Chondrocyte (in vitro differentiated cells): ENCODE measurements at places on chromosomes 3 and 15.

DNA sequence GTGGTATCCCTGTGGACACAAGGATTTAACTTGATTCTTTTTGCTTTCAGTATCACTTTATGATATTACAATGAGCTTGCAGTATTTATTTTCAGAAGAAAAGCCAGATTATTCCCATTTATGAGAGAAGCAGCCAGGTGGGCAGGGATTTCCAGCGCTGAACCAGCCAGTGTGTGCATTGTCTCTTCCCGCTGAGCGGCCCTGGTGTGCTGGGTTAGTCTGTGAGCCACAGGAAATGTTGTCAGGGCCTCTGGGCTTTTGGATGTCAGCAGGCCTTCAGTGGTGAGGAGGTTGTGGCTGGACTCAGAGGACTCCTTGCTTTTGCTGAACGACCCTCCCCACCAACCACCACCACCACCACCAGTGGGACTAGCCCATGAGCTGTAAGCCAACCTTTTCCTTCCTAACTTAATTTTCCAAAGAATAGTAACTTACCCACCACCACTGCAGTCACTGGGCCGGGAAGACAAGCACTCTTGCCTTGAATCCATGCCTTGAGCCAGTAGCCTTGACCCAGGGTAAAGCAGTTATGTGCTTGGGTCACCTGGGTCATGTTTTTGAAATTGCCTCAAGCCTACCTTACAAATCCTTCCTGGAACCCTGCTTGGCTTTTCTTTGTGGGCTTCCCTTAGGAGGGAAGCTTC, 33.1 kb downstream of the FLNB start:
- no peak for DNase-seq
- peaks cover 58% of the 10 kb centered on the region for H3K4me1 ChIP-seq
- H3K27me3 ChIP-seq, result no peaks in the 10 kb centered on the region
- H3K27ac ChIP-seq, result peak overlapping the region; percentile 84
- no peaks in the 10 kb centered on the region for H3K36me3 ChIP-seq

GRCh38 chr3:72340476-72341379, 507.5 kb downstream of the SHQ1 start:
- H3K27ac ChIP-seq, result no peak overlapping the region
- no peak overlapping the region for H3K4me3 ChIP-seq
- no peaks in the 10 kb centered on the region for H3K27me3 ChIP-seq
- peaks cover 46% of the 10 kb centered on the region for H3K4me1 ChIP-seq

GRCh38 chr3:109985943-109986555, 648.7 kb upstream of the DPPA4 start:
- H3K4me1 ChIP-seq, result no peaks in the 10 kb centered on the region
- no peaks in the 10 kb centered on the region for H3K36me3 ChIP-seq
- H3K4me3 ChIP-seq, result no peak overlapping the region

GRCh38 chr3:158722108-158722507, 10.1 kb downstream of the RARRES1 start:
- no peaks in the 10 kb centered on the region for H3K27me3 ChIP-seq
- H3K4me1 ChIP-seq, result peaks cover 55% of the 10 kb centered on the region
- H3K27ac ChIP-seq, result no peak overlapping the region
- H3K36me3 ChIP-seq, result peaks cover 4% of the 10 kb centered on the region

GRCh38 chr15:52558196-52558595, 10.6 kb downstream of the ARPP19 start:
- H3K27me3 ChIP-seq, result no peaks in the 10 kb centered on the region
- H3K27ac ChIP-seq, result peak overlapping the region; percentile 94
- H3K4me1 ChIP-seq, result peaks cover 58% of the 10 kb centered on the region
- H3K36me3 ChIP-seq, result peaks cover 5% of the 10 kb centered on the region
- DNase-seq, result no peak

- no peak for DNase-seq
- H3K36me3 ChIP-seq, result no peaks in the 10 kb centered on the region
- H3K4me3 ChIP-seq, result no peak overlapping the region
Observed at GRCh38 chr3:117628823-117629291, 919.3 kb downstream of the TUSC7 start.

DNA sequence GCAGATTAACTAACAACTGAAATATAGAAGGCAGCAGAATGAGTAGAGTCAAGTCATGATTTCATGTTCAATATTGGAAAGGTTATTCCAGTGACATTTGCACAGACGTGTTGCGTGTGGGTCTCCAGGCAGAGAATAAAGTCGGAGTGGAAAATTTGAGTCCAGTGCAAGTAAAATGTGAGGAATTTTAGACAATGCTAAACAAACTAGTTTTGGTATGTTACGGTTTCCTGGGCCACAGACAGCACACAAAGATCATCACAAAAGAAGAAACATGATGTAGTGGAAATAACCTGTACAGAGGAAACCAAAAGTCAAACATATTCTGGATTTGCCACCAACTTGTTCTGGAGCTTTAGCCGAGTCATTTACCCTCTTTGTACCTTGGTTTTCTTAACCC, 367 bp downstream of the OR4F6 start:
- no peaks in the 10 kb centered on the region for H3K36me3 ChIP-seq
- no peaks in the 10 kb centered on the region for H3K4me1 ChIP-seq
- H3K27me3 ChIP-seq, result peaks cover 23% of the 10 kb centered on the region

DNA sequence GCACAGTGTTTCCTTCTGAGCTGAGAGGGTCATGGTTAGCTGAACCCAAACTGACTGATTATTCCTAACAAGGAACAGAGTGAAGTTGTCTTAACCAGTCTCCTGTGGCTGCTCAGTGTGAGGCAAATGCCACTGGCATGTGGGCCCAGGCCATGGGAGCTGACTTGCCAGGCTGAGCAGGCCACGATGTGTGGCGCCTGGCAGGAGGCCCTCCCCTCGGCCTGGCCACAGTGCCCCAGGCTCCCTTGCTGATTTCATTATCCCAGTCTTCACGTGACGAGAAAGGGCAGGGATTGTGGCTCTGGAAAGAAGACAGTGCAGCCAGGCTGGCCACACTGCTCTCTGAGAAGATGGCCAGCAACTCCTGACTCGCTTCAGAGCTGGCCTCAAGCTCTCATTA, 58.8 kb downstream of the SLCO2A1 start:
- H3K4me1 ChIP-seq, result no peaks in the 10 kb centered on the region
- H3K36me3 ChIP-seq, result peaks cover 6% of the 10 kb centered on the region
- DNase-seq, result peak; percentile 43

DNA sequence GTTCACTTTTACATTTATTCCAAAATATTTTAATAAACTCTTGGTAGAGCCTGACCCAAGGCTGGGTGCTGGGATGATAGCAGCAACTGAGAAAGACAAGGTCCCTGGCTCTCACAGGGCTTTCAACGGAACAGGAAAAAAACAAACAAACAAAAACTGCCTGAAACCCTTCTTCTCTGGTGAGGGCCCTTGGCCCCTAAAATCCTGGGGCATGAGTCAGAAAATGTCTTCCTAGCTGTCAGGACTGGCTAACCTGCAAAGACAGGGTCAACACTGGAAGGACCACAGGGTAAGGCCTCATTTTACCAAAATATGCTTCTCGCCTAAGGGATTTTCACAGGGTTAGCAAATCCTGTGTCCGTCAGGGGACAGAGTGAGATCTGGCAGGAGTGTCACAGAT, 45.7 kb upstream of the WNT5A start:
- no peaks in the 10 kb centered on the region for H3K27me3 ChIP-seq
- no peak overlapping the region for H3K4me3 ChIP-seq
- no peaks in the 10 kb centered on the region for H3K36me3 ChIP-seq
- peaks cover 4% of the 10 kb centered on the region for H3K4me1 ChIP-seq

DNA sequence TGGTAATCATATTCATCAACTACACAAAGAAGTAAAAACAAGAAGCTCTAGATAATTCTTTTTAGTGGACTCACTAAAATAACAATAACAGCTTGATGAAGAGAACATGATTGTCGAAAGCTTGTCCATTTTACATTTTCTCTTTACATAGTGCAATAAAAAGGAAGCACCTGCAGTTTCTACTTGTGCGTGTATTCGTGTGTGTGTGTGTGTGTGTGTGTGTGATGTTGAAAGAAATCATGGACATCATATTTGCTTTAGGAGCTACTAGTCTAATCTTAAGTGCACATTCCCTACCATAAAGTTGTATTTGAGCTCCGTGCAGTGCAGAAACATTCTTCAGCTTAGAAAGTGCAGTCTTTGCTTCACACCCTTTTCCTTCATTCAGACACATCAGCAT, 288.8 kb downstream of the ZBTB20 start:
- no peak overlapping the region for H3K27ac ChIP-seq
- H3K4me3 ChIP-seq, result no peak overlapping the region
- H3K4me1 ChIP-seq, result no peaks in the 10 kb centered on the region
- no peaks in the 10 kb centered on the region for H3K27me3 ChIP-seq
- DNase-seq, result no peak

- no peaks in the 10 kb centered on the region for H3K4me1 ChIP-seq
- DNase-seq, result no peak
- H3K4me3 ChIP-seq, result no peak overlapping the region
Observed at GRCh38 chr3:63092515-63092914, 185.6 kb upstream of the SYNPR start.

- no peak for DNase-seq
- no peaks in the 10 kb centered on the region for H3K4me1 ChIP-seq
- no peaks in the 10 kb centered on the region for H3K36me3 ChIP-seq
Observed at GRCh38 chr15:42133886-42134502, 22.4 kb downstream of the PLA2G4F start.

- no peaks in the 10 kb centered on the region for H3K27me3 ChIP-seq
- DNase-seq, result no peak
- no peak overlapping the region for H3K27ac ChIP-seq
Observed at GRCh38 chr3:36312351-36312750, 68.0 kb upstream of the STAC start.

GRCh38 chr3:124562769-124563168, 167.5 kb upstream of the UMPS start:
- no peak overlapping the region for H3K4me3 ChIP-seq
- H3K27ac ChIP-seq, result no peak overlapping the region
- peaks cover 35% of the 10 kb centered on the region for H3K4me1 ChIP-seq
- H3K36me3 ChIP-seq, result no peaks in the 10 kb centered on the region

DNA sequence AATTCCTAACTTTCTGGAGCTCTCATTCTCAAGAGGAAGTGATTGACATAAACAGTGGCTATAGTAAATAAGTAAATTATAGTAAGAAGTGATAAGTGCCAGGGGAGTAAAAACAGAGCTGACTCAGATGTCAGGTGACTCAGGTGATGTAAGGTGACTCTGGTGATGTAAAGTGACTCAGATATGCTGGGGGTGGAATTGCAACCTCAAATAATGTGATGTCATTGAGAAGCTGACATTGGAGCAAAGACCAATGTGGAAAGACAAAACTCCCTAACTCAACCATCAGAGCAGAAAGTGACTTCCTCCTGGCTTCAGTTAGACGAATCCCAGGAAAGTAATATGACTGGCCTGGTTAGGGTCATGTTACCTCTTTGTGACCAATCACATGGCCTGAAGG, 144.2 kb upstream of the SNTN start:
- no peaks in the 10 kb centered on the region for H3K4me1 ChIP-seq
- H3K27ac ChIP-seq, result no peak overlapping the region
- H3K36me3 ChIP-seq, result no peaks in the 10 kb centered on the region
- peaks cover 10% of the 10 kb centered on the region for H3K27me3 ChIP-seq

DNA sequence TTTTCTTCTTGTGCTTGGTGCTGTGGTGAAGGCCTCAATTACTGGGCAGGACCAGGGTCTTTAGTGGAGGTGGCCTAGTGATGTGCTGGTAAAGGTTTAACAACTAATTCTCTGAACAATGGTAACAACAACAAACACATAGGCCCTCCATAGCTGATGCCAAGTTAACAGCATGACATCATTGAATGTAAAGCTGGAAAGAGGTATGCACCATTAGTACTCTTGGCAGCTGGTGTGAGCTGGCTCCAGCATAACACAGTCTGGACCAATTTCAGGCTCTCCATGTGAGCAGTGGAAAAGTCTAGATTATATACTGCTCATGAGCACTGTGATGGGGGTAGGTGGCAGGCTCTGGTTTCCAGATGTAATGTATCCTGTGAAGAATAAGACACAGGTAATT, 61.8 kb downstream of the SLC7A14 start:
- no peaks in the 10 kb centered on the region for H3K27me3 ChIP-seq
- no peaks in the 10 kb centered on the region for H3K36me3 ChIP-seq
- DNase-seq, result no peak
- H3K4me1 ChIP-seq, result peaks cover 5% of the 10 kb centered on the region
- no peak overlapping the region for H3K27ac ChIP-seq

GRCh38 chr3:54192026-54192425, 69.7 kb downstream of the CACNA2D3 start:
- H3K27me3 ChIP-seq, result no peaks in the 10 kb centered on the region
- H3K36me3 ChIP-seq, result no peaks in the 10 kb centered on the region
- H3K4me3 ChIP-seq, result no peak overlapping the region
- no peak for DNase-seq
- H3K27ac ChIP-seq, result no peak overlapping the region

DNA sequence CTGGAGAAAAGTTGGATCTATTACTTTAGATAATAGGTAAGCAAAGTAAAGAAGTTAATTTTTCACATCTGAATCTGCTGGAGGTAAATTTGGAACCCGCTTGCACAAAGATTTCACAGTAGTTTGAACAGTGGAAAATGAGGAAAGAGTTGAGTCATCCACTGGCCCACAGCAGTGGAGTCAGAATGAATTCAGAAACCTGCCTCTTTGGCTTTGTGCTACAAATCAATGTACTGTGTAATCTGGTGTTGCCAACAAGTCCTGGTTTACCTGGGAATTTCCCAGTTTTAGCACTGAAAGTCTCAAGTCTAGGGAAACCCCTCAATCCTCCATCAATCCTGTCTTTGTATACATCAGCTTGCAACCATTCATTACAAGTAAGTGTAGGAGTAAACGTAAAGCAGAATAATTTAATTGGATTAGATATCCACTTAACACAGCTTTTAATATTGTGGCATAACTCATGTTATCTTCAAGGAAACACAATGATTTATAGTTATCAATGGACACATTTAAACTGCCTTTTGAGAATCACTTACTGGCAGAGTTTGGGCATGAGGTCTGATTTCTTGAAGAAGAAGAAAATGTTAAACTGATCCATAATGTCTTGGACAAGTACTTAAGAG, 100.6 kb downstream of the DCLK3 start:
- H3K27me3 ChIP-seq, result peaks cover 6% of the 10 kb centered on the region
- H3K4me3 ChIP-seq, result no peak overlapping the region
- H3K27ac ChIP-seq, result no peak overlapping the region
- H3K36me3 ChIP-seq, result no peaks in the 10 kb centered on the region
- DNase-seq, result no peak

GRCh38 chr15:84991014-84991712, 9.5 kb downstream of the PDE8A start:
- no peak overlapping the region for H3K27ac ChIP-seq
- H3K36me3 ChIP-seq, result peaks cover 2% of the 10 kb centered on the region
- H3K27me3 ChIP-seq, result no peaks in the 10 kb centered on the region
- no peak overlapping the region for H3K4me3 ChIP-seq

- no peaks in the 10 kb centered on the region for H3K36me3 ChIP-seq
- no peak overlapping the region for H3K27ac ChIP-seq
- no peak overlapping the region for H3K4me3 ChIP-seq
- H3K27me3 ChIP-seq, result no peaks in the 10 kb centered on the region
- no peak for DNase-seq
Observed at GRCh38 chr3:499001-499761, 302.6 kb downstream of the CHL1 start.
